CD4-positive, alpha-beta T cell (primary cell): ENCODE measurements at places on chromosomes 5 and 9.

DNA sequence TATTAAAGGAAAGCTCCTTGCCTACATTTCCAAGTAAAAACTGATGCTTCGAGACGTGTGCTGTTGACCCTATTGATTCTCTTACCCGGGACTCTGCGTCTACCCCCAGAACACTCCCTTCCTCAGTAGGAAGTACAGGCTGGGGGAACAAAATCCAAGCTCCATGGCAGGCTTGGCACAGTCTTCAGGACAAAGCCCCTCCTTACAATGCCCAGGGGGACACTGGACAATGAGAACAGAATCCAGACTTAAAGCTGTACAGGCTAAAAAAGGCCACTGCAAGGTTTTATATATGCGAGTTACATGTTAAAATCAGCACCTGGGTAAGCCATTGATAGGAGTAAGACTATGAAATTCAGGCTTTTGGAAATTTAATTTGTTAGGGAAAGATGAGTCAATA lies 250.6 kb upstream of the DAPK1 start:
- DNase-seq = no peak

GRCh38 chr5:175842951-175843793 lies 28.2 kb upstream of the CPLX2 start:
- DNase-seq = no peak

DNA sequence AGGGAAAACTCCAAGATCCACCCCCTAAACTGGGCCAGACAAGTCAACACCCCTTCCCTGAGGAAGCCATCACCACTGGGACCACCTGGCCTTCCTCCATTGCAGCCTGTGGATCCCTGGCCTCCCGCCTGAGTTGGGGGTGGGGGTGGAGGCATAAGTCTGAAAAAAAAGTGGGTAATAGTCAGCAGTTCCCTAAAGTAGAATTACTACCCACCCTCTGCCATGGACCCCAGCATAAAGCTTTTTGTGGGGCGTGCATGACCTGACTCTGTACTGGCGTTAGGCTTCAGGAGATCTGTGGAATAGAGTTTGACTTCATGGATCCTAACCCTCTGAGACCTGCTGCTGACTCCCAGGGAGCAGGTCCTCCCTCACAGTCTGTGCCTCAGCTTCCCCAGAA lies 2.0 kb upstream of the CXXC5 start:
- DNase-seq = no peak

- DNase-seq = no peak
Measured at GRCh38 chr9:116490321-116490720, 196.8 kb upstream of the TRIM32 start.

DNA sequence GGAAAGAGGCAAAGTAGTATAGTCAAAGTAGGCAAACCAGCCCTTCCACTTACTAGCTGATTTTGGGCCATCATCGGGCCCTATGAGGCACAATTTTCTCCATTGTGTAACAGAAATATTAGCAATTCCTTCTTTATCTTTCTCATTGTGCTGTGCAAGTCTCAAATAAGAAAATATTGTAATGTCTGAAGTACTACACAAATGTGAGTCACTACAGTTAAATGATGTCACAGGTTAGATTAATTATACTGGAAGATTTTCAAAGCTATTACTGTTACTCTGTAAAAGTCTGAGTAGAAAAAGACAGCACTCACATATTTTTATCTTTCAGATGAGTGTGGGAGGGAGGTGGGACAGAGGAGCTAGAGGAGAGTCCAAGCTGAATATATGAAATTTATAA lies 12.4 kb upstream of the TMC1 start:
- DNase-seq = no peak

DNA sequence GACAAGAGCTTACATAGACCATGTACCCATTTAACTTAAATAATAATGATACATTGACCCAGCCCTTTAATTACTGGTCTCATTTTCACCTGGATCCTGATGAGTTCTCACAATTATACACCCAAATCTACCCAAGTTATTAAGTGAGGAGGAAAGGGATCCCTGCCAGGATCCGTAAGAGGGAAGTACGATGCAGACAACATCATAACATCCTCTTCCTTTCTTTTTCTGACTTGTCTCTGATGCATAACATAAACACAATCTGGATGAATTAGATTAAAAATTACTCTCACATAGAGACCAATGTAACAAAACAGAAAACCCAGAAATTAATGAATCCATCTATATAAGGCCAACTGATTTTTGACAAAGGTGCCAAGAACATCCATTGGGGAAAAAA lies 17.0 kb downstream of the MARCHF3 start:
- DNase-seq = no peak

DNA sequence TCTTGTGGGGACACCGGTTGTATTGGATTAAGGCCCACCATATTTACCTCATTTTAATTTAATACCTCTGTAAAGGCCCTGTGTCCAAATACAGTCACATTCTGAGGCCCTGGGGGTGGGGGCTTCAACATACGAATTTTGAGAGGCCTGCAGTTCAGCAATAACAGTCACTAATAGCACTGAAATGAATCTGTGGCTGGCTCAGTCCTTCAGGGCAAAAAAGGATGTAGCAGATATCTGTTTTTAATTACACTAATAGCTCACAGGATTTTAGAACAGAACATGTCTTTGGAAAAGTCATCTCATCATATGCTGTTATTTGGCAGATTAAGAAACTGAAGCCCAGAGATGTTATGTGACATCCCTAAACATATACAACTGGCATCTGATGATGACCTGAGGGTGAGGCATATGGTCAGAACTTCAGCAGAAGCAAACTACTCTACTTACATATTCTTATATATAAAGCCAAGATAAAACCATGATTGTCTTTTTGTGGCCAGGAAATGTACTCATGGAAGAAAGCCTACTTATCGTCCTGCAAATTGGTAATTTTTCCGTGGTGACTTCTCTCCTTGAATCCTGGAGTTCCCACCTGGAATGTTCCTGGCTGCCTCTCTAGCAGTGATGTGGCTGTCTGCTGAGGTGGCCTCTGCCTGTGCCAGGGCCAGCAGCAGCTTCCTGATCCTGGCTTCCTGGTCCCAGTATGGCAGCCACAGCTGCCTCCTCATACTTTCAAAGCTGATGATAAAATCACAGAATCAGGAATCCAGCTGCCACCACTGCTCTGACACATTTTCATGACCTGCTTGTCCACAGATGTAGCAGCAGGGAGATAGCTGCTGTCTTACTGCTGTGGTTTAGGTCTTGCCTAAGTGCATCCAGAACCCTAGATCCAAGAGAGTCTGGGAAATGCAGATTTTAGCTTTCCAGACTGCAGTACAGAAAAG lies 72.1 kb upstream of the ANKRD55 start:
- DNase-seq = no peak

- DNase-seq = no peak
Measured at GRCh38 chr9:131239161-131239975, 36.9 kb downstream of the FAM78A start.

DNA sequence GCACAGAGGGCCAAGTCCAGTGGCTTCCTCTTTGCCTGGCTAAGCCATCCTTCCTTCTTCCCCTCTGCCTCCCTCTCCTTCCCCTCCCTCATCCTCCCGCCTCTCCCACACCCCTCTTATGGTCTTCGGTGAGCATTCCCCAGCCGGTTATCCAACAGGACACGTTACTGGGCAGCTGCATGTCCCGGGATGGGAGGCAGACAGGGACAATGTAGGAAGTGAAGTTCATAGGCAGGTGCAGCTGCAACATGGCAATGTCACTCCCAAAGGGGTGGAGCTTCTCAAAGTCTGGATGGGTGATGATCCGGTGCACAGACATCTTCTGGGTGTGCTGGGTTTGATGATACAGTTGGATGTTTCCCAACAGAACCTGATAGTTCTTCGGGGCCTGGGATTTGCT lies 71.4 kb upstream of the SPTLC1 start:
- DNase-seq = no peak

- no peak for DNase-seq
Measured at GRCh38 chr9:38715684-38716083, 4.2 kb downstream of the FAM240B start.

DNA sequence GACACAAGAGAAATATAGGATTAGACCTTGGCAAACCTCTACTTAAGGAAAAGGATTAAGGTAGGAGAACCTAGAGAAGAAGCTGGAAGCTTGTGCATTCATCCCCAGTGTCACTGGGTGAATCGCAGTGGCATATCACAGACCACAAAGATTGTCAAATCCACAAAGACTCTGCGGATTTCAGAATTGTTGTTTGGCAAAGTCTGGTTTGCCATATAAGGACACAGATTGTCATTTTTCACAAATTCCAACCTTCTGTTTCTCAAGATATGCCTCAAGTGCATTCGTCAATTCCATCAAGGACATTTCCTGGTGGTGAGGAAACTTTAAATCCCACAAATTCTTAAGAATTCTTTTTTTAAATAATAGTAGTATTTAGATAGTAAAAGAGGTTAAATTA lies 395.1 kb upstream of the PAPPA start:
- no peak for DNase-seq

- DNase-seq = no peak
Measured at GRCh38 chr5:35741971-35742370, 114.7 kb upstream of the IL7R start.

DNA sequence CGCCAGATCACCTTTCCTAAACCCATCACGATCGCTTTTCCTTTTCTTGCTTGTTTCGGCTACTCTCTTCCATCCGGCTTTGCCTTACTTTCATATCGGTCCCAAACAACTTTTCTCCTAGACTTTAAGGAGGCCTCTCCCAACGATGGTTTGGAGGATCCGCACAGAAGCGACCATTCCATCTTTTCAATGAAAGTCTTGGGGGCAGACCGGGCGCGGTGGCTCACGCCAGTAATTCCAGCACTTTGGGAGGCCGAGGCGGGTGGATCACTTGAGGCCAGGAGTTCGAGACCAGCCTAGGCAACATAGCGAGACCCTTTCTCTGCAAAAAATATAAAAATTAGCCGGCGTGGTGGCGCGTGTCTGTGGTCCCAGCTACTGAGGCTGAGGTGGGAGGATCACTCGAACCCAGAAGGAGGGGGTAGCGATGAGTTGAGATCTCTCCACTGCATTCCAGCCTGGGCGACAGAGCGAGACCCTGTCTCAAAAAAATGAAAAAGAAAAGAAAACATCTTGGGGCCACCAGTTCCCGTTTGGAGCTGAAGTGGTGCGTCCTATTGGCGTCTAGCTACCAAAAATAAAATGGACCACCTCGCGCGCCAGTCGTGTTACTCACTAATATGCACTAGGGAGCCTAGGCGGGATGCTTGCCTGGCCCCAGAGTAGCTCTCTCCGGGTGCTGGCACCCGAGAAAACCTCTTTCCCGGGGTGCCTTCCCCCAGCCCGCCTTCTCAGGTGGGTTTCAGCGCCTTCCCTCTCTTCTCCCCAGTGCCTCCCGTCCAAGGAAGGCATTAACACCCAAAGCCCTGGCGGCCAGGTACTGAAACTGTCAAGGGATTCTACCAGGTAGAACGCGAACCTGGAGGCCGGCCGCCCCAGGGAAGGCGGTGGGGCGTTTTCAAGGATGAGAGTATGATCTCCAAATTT lies 800 bp upstream of the AP3B1 start:
- DNase-seq = peak; percentile 20

GRCh38 chr9:126607731-126608130 lies 6.0 kb upstream of the LMX1B start:
- DNase-seq = no peak

- no peak for DNase-seq
Measured at GRCh38 chr9:95087659-95088242, 229.8 kb downstream of the FANCC start.

GRCh38 chr5:9898319-9898718 lies 268.2 kb upstream of the TAS2R1 start:
- DNase-seq = no peak

DNA sequence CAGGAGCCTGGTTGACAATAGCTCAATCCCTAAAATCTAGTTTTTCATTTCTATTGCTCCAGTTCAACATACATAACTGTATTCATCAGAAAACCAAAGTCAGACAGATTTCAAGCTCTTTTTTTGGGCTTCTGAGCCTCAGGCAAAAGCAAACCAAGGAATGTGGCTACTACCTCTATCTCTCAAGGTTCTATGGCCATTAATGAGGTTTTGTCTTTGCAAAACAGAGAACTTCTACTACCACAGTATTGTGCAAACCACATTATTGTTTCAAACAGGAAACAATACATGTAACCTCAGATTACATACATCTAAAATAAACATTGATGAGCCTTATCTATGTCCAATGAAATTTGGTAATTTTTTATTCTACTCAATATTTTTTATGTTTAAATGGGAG lies 35.5 kb upstream of the FTMT start:
- DNase-seq = no peak

DNA sequence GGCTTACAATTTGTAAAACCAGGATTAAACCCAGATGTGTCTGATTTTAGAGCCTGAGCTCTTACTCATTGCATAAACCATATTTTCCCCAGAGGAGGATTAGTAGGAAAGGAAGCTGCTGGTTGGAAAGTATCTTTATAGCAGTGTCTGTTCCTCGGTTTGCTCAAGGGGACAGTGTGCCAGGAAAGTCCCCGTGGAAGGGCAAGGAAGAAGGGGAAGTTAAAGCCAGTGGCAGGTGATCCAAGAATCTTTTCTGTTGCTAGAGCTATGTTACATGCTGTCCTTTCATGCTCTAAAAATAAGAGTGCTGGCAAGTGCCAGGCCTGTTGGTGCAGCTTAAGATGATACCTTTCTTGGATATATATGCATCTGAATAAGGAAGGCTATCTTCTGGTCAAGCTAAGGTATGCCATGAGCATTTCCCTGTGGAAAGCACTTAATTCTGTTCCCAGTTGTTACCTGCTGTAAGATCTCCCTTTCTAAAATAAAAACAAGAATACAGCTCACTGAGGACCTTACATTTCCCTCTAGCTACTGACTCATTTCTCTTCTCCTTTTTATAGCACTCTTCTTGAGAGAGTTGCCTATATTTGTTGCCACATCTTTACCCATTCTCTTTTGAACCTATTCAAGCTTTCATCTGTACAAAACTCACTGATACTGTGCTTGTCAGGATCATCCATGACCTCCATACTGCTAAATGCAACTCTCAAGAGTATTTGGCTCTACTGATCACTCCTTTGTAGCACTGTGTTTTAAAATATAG lies 8.0 kb downstream of the PDCD1LG2 start:
- no peak for DNase-seq

GRCh38 chr9:16901590-16901989 lies 31.1 kb upstream of the BNC2 start:
- no peak for DNase-seq

GRCh38 chr5:74055486-74056106 lies 429.6 kb downstream of the ARHGEF28 start:
- DNase-seq = no peak

- DNase-seq = no peak
Measured at GRCh38 chr5:133713209-133713608, 100.9 kb upstream of the FSTL4 start.

GRCh38 chr5:175325681-175326080 lies 118.3 kb downstream of the DRD1 start:
- DNase-seq = no peak
